ENCODE measurements at places on chromosomes 1 and 21. TPM values are rescaled to one million over a fixed set of nuclear protein-coding genes. Genes with fewer than 3 reads are reported as not detected.

GRCh38 chr21:42057851-42058437, 13.2 kb upstream of the UMODL1 start:
- DNase-seq: no peak
- H3K36me3 ChIP-seq: no peaks in the 10 kb centered on the region
- no peaks in the 10 kb centered on the region for H3K4me1 ChIP-seq
- no peak overlapping the region for H3K4me3 ChIP-seq

Gene LRRC8D
- total RNA-seq: 13.4 TPM

- no peak for DNase-seq
- no peak overlapping the region for H3K4me3 ChIP-seq
- peaks cover 9% of the 10 kb centered on the region for H3K4me1 ChIP-seq
- no peaks in the 10 kb centered on the region for H3K27me3 ChIP-seq
- no peaks in the 10 kb centered on the region for H3K36me3 ChIP-seq
These were observed 24.5 kb upstream of the LRRC8C start for GRCh38 chr1:89608319-89608983.

DNA sequence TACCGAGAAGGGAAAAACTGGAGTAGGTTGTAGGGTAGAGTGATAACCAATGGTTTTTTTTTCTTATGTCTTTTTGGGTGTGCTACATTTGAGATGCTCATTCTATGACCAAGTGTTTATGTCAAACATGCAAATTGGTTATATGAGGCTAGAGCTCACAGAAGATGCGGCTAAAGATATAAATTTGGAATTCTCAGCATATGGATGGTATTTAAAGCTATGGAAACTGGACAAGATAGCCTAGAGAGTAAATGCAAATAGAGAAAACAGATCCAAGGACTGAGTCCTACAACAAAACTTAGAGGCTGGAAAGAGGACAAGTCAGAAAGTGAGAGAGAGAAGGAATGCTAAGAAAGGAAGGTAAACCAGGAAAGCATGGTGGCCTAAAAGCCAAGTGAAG, 7.4 kb downstream of the GDAP2 start:
- H3K4me1 ChIP-seq: no peaks in the 10 kb centered on the region
- H3K27me3 ChIP-seq: no peaks in the 10 kb centered on the region
- no peak for DNase-seq
- peaks cover 23% of the 10 kb centered on the region for H3K36me3 ChIP-seq
- no peak overlapping the region for H3K27ac ChIP-seq

DNA sequence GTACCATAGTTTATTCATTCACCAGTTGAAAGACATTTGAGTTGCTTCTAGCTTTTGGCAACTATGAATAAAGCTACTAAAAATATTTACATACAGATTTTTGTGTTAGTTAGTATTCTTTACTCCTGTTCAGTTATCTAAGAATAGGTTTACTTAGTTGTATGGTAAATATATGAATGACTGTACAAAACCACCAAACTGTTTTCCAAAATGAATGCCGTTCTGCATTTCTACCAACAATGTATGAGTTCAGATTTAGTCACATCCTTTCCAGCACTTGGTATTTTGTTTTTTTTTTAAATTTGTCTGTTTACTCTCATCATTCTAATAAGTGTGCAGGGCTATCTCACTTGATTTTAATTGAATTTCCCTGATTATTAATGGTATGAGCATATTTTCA, 3.4 kb upstream of the KIFAP3 start:
- H3K27ac ChIP-seq: no peak overlapping the region
- no peaks in the 10 kb centered on the region for H3K4me1 ChIP-seq
- H3K4me3 ChIP-seq: no peak overlapping the region
- H3K27me3 ChIP-seq: no peaks in the 10 kb centered on the region

GRCh38 chr1:43039228-43040055, 80.8 kb upstream of the SLC2A1 start:
- H3K36me3 ChIP-seq: no peaks in the 10 kb centered on the region
- H3K27me3 ChIP-seq: no peaks in the 10 kb centered on the region
- no peak for DNase-seq
- no peak overlapping the region for H3K27ac ChIP-seq
- peaks cover 37% of the 10 kb centered on the region for H3K4me1 ChIP-seq
- H3K4me3 ChIP-seq: no peak overlapping the region

Gene AMY2A
- total RNA-seq: not detected

DNA sequence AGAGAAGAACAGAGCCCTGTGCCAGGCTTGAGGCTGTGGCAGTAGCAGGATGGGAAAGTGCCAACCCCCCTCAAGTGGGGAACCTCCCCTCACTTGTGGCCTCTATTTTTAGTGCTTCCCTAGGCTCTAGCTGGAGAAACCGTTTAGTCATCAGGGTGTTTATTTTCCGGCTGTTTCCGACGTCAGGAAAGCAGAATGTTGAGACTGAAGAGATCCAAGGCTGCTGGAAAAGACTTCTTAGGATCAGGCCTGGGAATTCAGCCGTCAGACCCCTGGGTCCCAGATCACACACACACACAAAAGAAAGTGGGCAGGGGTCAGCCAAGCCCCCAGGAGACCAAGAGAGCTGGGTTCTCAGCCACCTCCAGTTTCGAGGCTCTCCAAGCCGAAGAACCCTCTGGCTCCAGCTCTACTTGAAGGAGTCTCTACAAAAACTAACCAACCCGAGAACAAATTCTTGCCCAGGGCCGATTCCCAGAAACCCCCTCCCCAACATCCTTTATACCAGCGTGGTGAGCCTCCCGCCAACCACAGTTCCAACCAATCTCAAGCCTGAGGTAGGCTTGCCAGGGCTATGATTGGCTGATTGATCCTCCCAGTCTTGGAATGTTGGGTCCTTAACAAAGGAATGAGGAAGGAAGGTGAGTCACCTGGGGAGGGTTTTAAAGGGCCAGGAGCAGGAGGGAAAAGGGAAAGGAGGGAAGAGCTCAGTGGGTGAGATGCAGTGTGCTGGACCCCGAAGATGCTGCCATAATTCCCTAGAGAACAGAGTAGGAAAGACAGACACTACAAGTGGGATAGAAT, 2.5 kb upstream of the MEF2D start:
- H3K4me1 ChIP-seq: peaks cover 42% of the 10 kb centered on the region
- peak; percentile 40 for DNase-seq
- H3K4me3 ChIP-seq: no peak overlapping the region

DNA sequence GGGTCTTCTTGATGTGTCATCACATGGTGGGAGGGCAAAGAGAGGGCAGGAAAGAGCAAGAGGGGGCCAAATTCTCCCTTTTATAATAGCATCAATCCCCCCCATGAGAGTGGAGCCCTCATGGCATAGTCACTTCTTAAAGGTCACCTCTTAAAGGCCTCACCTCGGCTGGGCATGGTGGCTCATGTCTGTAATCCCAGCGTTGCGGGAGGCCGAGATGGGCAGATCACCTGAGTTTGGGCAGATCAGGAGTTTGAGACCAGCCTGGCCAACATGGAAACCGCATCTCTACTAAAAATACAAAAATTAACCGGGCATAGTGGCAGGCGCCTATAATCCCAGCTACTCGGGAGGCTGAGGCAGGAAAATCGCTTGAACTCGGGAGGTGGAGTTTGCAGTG, 170.1 kb downstream of the PGBD5 start:
- no peaks in the 10 kb centered on the region for H3K27me3 ChIP-seq
- peaks cover 11% of the 10 kb centered on the region for H3K36me3 ChIP-seq
- H3K4me3 ChIP-seq: no peak overlapping the region
- no peaks in the 10 kb centered on the region for H3K4me1 ChIP-seq

Gene IGSF21
- not detected for total RNA-seq

GRCh38 chr1:151495316-151495715, 15.9 kb upstream of the CGN start:
- no peak for DNase-seq
- no peak overlapping the region for H3K4me3 ChIP-seq
- H3K4me1 ChIP-seq: peaks cover 17% of the 10 kb centered on the region
- peak overlapping the region; percentile 88 for H3K27ac ChIP-seq
- H3K27me3 ChIP-seq: no peaks in the 10 kb centered on the region
- no peaks in the 10 kb centered on the region for H3K36me3 ChIP-seq

DNA sequence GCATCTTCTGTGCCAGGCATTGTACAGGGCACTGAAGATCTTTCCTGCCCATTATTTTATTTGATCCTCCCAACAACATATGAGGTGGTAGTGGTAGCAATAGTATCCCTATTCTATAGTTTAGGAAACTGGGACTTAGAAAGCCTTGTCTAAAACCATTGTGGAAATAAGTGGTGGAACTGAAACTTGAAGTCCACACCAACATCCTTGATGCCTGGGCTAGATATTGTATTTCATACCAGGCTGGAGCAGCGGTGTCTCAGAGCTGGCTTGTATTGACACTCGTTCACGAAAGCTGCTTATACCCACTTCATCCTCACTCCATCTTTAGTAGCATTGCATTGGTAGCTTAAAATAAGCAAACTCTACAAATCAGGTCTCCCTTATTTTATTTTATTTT, 9.7 kb upstream of the CTSS start:
- no peaks in the 10 kb centered on the region for H3K27me3 ChIP-seq
- H3K4me3 ChIP-seq: no peak overlapping the region
- 0 out of 2 replicates have a peak, but pooled peaks cover 3% of the 10 kb centered on the region for H3K4me1 ChIP-seq
- no peak overlapping the region for H3K27ac ChIP-seq

DNA sequence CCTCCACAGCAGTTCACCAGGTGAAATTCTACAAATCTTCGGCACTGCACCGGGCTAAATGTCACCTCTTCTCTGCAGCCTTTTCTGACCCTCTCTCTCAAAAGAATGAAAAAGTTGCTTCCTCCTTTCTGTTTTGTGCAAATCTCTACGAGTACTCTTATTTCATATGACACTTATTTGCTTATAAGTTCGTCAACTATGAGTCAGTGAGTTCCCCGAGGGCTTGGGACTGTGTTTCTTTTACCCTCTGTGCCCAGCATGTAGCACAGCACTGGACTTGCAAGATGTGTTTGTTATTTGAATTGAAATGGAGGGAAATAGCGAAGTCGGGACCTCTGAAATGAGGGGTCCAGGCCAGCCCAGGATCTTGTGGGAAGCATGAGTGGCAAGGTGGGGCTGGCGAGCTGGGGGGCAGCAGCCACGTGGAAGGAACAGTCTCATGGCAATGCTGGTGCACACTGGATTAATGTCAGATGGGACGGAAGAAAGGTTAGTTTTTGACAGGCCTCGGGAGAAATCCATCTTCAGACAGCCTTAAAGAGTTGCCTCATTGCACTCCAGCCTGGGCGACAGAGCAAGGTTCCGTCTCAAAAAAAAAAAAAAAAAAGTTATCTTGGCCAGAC, 6.2 kb downstream of the SLC6A9 start:
- peaks cover 4% of the 10 kb centered on the region for H3K4me1 ChIP-seq
- no peaks in the 10 kb centered on the region for H3K27me3 ChIP-seq
- no peak overlapping the region for H3K4me3 ChIP-seq
- DNase-seq: no peak
- H3K36me3 ChIP-seq: no peaks in the 10 kb centered on the region
- H3K27ac ChIP-seq: no peak overlapping the region

Gene TNFRSF8
- total RNA-seq: 0.43 TPM

DNA sequence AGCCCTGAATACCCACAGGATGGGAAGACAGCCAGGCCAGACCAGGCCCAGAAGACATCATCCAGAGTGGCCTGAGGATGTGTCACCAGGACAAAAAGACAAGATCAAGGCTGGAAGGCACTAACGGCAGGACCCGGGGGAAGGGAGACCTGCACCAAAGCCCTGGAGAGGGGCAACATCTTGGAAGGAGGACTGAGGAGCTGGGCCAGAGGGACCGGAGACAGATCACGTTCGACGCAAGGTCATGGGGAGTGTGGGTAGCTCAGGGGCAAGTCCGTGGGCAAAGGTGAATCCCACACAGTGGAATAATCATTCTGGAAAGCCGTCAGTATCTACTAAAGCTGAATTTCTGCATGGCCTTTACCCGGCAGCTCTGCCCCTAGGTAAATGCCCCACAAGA, 478.6 kb downstream of the MATN1 start:
- no peaks in the 10 kb centered on the region for H3K27me3 ChIP-seq
- H3K27ac ChIP-seq: no peak overlapping the region
- H3K4me1 ChIP-seq: peaks cover 6% of the 10 kb centered on the region
- no peaks in the 10 kb centered on the region for H3K36me3 ChIP-seq
- DNase-seq: no peak
- no peak overlapping the region for H3K4me3 ChIP-seq

DNA sequence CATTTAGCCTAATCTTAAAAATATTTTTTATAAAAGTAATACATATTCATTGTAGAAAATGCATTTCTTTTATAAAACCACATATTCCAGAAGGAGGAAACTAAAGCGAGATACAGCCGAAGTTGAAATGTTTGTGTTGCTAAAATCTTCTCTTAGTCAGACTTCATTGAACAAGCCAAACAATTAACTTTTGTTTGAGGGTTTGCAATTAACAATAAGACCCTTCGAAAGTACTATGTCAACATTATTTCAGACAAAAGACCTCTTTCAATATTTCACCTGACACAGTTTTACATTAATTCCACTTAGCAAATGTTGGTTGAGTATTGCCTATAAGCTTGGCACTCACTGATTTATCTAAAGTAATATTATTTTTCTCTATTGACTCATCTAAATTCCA, 354.0 kb upstream of the ADAMTS5 start:
- H3K27me3 ChIP-seq: no peaks in the 10 kb centered on the region
- no peak for DNase-seq
- no peaks in the 10 kb centered on the region for H3K36me3 ChIP-seq
- H3K4me3 ChIP-seq: no peak overlapping the region
- no peaks in the 10 kb centered on the region for H3K4me1 ChIP-seq

- DNase-seq: no peak
- no peaks in the 10 kb centered on the region for H3K36me3 ChIP-seq
- H3K4me3 ChIP-seq: no peak overlapping the region
- H3K27ac ChIP-seq: no peak overlapping the region
- H3K4me1 ChIP-seq: no peaks in the 10 kb centered on the region
These were observed 162.4 kb upstream of the PTBP2 start for GRCh38 chr1:96559181-96559580.

Gene LDLRAD1
- not detected for total RNA-seq

Gene C1orf185
- total RNA-seq: not detected

Gene KRTAP10-12
- total RNA-seq: not detected

DNA sequence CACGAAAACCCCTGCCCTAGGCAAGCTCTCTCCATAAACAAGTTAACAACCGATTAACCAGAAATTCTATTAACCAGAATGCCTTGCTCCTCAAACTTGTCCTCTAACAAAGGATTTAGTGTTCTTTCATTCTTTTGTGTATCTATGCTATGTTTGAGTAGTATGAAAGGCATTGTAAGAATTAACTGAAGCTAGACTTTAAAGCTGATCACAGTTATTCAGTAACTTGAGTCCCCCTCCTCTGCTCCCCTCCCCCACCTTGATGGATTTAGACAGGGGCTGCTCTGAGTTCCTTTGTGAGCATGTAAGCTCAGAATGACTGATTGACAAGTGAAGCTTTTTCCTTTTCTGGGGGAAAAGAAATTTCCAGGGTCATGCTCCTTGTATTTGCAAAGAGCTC, 257.6 kb downstream of the TTLL7 start:
- H3K36me3 ChIP-seq: no peaks in the 10 kb centered on the region
- no peak overlapping the region for H3K27ac ChIP-seq
- no peak for DNase-seq

- no peaks in the 10 kb centered on the region for H3K27me3 ChIP-seq
- H3K4me1 ChIP-seq: peaks cover 13% of the 10 kb centered on the region
- H3K27ac ChIP-seq: no peak overlapping the region
- no peak for DNase-seq
- no peaks in the 10 kb centered on the region for H3K36me3 ChIP-seq
- no peak overlapping the region for H3K4me3 ChIP-seq
These were observed 261.8 kb downstream of the FOXD2 start for GRCh38 chr1:47699492-47700235.

All from SJCRH30 (cell line).